ENCODE measurements at places on chromosomes 4 and X.

GRCh38 chrX:118943102-118943501, 31.3 kb upstream of the LONRF3 start:
- no peak for DNase-seq

- DNase-seq: no peak
Measured at GRCh38 chr4:8739317-8739716, 132.3 kb downstream of the HMX1 start.

GRCh38 chrX:110863883-110864282, 68.3 kb upstream of the CHRDL1 start:
- no peak for DNase-seq

GRCh38 chr4:91436556-91436955, 867.2 kb upstream of the GRID2 start:
- no peak for DNase-seq
